ENCODE measurements at places on chromosomes 1 and 21. TPM values are rescaled to one million over a fixed set of nuclear protein-coding genes. Genes with fewer than 3 reads are reported as not detected.

VWA1 gene
- total RNA-seq, result not detected

OLFM3 gene
- not detected for total RNA-seq

MX2 gene
- total RNA-seq, result 119 TPM

TACSTD2 gene
- not detected for total RNA-seq

ARTN gene
- total RNA-seq, result 1.5 TPM

FAM131C gene
- total RNA-seq, result not detected

PADI2 gene
- not detected for total RNA-seq

IFI44 gene
- total RNA-seq, result 53.9 TPM

MCOLN2 gene
- 6.4 TPM for total RNA-seq

TNFRSF25 gene
- total RNA-seq, result 258 TPM

TRIM62 gene
- 29.1 TPM for total RNA-seq
